ENCODE measurements at places on chromosomes 5 and 9.

DNA sequence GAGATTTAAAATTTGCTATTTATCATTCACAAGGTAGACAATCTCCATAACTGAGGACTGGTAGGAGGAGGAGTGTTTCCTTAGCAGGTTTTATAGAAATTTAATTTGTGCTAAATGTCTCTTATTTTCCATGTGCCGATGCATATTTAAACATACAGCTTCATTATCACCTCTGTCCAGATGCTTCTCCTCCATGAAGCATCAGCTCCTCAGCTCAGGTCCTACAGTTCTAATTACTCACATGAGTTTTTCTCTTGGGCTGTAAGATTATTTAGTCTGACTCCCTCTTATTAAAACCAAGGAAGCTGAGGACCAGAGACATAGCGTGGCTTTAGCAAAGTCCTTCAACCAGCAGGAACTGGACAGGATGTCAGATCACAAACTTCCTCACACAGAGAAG is 300.2 kb upstream of the PANK3 start:
- no peak for DNase-seq

GRCh38 chr9:100430286-100430940 is 3.5 kb downstream of the MSANTD3 start:
- no peak for DNase-seq

- no peak for DNase-seq
These were observed 17.9 kb upstream of the RICTOR start for GRCh38 chr5:39091940-39092580.

- no peak for DNase-seq
These were observed 49.3 kb downstream of the MLLT3 start for GRCh38 chr9:20573023-20573422.

- no peak for DNase-seq
These were observed 4.3 kb downstream of the LCP2 start for GRCh38 chr5:170293273-170293672.

GRCh38 chr9:68914751-68915150 is 99.2 kb downstream of the PRKACG start:
- no peak for DNase-seq

DNA sequence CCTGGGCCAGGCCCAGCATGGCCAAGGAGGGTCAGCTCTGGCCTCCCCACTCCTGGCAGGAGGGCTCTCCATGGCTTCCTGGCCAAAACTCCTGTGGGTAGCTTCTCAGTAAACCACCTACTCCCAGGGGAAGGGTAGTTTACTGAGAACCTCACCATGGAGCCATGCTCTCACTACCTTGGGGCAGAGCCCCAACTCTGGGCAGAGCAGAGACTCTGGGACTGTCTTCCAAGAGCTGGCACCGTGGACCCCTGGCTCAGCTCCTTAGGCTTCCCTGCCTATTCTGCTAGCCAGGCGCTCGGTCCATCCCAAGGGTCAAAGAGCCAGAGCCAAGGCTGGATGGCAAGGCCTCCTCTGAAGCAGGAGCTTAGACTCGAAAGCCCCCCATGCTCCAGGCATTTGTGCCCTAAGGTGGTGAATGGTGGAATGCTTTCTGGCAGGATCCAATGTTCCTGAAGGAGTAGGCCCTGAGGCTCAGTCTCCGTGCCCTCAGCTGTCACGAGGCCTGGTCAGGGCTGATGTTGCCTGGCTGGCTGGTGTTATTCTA is 19.6 kb downstream of the TCF7 start:
- DNase-seq = no peak

DNA sequence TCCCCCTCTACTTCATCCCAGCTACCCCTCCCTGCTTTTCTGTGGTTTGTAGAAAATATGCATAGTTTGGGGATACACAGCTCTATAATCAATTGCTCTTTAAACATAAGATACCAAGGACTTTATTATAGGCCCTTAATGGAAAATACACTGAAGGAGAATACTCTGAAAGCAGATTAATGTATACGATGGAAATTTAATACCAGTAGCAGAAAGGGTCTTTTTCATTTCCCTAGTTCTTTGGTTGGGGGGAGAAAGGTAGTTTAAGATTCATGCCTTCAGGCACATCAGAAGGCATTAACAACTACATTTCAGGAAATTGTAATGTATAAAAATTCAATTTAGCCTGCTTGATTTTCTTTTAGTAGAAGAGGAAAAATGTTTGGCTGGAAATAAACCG is 452.9 kb upstream of the ZNF608 start:
- DNase-seq = no peak

- DNase-seq = no peak
These were observed 95.0 kb downstream of the ZCCHC7 start for GRCh38 chr9:37215381-37215780.

DNA sequence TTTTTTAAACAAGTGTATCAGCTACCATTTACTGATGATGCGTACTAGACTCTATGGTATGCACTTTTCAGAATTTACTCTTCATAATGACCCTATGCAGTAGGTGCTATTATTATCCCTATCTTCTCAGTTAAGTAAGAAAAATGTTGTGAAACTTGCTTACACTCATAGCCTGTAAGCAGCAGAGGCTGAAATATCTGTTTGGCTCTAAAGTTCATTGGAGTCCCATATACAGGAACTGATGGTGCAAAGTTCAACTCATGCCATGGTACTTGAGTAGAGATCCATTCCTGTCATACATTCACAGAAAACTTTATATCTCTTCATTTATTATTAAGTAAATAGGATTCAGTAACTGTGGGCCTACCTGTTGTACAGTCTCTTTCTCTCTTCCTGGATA is 41.4 kb upstream of the CCDC112 start:
- no peak for DNase-seq

DNA sequence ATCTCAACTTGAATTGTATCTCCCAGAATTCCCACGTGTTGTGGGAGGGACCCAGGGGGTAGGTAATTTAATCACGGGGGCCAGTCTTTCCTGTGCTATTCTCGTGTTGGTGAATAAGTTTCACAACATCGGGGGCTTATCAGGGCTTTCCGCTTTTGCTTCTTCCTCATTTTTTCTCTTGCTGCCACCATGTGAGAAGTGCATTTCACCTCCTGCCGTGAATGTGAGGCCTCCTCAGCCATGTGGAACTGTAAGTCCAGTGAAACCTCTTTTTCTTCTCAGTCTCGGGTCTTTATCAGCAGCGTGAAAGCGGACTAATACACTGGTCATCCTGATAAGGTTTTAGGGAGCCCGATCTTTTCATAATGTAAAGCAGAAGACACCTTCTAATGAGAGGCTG is 687.0 kb upstream of the FTMT start:
- no peak for DNase-seq

GRCh38 chr5:132689513-132689912 is 15.7 kb downstream of the IL4 start:
- DNase-seq = no peak

- DNase-seq = no peak
These were observed 49.6 kb downstream of the GNA14 start for GRCh38 chr9:77598524-77598923.

DNA sequence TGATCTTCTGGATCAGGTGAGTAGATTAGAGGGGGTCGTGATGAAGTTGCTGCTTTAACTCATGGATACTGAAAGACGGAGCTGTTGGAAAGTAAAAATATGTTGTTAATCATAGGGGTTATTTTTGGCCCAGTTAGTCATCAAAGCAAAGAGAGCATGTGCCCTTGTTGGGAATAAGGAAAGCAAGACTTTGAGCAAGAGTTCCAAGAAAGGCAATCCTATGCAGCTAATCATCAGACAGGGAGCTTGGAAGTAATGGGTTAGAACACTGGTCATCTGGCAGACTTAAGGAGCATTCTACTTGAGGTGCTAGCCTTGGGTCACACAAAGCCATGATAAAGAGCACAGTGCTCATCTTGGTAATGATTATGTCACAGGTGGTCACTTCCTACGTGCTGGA is 18.3 kb downstream of the ASPN start:
- DNase-seq = peak; percentile 69

DNA sequence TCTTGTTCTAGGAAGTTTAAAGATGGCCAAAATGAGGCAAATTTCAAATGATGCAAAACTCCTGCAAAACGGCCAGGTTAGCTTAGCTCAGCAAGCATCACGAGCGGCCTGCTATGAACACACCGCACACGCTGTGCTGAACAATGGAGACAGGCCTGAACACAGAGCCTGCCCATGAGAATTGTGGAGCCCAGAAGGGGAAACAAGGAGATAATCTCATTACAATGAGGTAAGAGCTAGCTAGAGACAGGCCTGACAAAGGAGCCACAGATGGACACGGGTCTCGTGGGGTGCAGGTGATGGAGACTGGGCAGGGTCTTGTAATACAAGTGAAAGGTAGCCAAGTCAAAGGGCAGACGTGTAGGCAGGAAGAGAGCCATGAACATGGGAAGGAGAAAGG is 50.2 kb downstream of the PSMB7 start:
- DNase-seq = no peak

DNA sequence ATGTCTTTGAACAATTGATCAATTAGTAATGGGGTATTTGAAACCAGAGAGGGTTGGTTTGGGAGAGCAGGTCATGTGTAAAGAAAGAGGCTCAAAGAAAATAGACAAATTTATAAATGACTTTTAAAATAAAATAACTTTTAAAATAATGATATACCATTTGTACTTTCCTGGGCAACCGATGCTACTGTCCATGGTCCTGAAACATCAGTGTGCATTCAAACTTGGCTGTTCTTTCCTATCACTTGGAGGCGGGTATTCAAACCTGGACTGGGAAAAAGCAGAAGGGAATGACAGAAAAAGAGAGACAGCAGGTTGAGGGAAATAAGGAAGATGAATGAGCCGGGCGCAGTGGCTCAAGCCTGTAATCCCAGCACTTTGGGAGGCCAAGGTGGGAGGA is 1446.4 kb upstream of the WWC1 start:
- no peak for DNase-seq

- no peak for DNase-seq
These were observed 703.4 kb upstream of the GRAMD2B start for GRCh38 chr5:125719681-125720347.

GRCh38 chr9:87322840-87323635 is 174.6 kb upstream of the DAPK1 start:
- no peak for DNase-seq

- DNase-seq = no peak
These were observed 30.3 kb downstream of the SARDH start for GRCh38 chr9:133707763-133708245.

DNA sequence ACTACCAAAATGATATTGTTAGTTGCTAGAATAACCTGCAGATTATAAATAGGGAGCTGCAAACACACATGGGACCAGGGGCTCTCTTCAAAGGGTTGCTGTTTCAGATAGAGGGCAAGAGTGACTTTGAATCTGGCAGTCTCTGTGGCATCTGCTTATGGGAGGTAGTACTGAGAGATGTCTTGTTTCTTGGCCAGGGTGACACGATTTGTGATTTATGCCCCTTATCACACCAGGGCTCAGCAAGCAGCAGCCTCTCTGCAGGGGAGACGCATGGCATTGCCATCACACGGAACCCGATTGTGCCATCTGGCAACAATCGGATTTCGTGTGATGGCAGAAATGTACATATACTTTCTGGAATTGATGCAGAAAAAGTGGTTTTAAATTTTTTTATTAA is 615.6 kb downstream of the ZNF608 start:
- no peak for DNase-seq

Data from amniotic stem cell (primary cell).